ENCODE measurements at places on chromosomes 1 and 21. TPM values are rescaled to one million over a fixed set of nuclear protein-coding genes. Genes with fewer than 3 reads are reported as not detected.

Gene CFAP107
- not detected for total RNA-seq

Gene RPL22
- 109 TPM for total RNA-seq

Gene SPOCD1
- total RNA-seq = 0.08 TPM

Gene CR1
- total RNA-seq = 1.0 TPM

Gene SFN
- total RNA-seq = 0.40 TPM

Gene CFHR4
- total RNA-seq = 97.9 TPM

Gene C2CD4D
- total RNA-seq = not detected

Gene PYHIN1
- total RNA-seq = 0.18 TPM

Gene MYOG
- not detected for total RNA-seq

Gene LENEP
- total RNA-seq = not detected

DNA sequence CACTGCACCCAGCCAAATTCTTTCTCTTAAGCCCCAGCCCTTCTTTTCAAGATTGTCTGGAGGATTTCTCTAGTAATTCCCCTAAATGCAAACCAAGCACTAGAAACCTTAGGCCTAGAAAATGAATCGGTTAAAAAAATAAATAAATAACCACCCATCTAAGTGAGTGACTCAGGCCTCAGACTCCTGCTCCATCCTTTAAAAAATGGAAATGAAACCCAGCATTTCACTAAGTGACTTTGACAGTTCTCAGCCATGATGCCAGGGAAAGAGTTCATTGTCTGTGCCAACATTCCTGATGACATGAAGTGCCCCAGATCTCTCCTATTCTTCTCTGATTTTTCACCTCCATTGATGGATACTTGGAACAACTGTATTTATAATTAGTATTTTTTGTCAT lies 415.2 kb upstream of the DAB1 start:
- no peak for DNase-seq

- DNase-seq = no peak
Measured at GRCh38 chr1:42830631-42831030, 13.4 kb upstream of the SVBP start.

DNA sequence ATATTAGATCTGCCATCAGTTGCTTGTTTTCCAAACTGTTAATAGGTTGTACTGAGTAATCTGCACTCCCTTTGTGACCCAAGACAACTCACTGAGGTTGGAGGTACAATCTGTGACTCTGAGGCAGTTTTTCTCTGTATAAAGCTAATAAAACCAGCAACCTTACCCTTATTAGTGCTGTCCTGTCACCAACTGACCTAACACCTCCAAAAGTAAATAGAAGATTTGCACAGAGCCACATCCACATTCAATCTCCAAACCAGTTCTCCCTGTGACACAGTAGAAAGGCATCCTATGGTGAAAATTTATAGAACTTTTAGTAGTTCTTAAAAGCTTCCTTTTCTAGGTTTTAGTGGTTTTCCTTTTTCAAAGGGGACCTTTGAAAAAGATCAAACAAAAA lies 140.4 kb upstream of the ADGRL2 start:
- no peak for DNase-seq

GRCh38 chr21:37210130-37210529 lies 57.0 kb downstream of the VPS26C start:
- DNase-seq = no peak

DNA sequence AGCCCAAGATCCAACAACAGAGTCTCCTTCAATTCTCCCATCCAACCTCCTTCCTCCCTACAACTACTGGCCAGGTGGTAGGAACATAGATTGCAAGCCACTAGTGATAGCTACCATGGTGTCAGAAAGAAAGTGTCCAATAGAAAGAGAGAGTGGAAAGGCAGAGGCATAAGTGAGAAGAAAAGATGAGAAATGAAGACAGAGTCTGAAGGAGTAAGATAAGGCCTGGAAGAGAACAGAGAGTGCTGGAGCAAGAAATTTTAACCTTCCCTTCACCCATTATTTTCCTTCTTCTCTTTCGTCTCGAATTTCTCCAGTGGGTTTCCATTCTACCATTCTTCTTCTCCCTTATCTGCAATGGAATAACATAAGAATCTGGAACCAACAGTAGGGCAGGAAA lies 57.9 kb downstream of the CDC42BPA start:
- DNase-seq = no peak

DNA sequence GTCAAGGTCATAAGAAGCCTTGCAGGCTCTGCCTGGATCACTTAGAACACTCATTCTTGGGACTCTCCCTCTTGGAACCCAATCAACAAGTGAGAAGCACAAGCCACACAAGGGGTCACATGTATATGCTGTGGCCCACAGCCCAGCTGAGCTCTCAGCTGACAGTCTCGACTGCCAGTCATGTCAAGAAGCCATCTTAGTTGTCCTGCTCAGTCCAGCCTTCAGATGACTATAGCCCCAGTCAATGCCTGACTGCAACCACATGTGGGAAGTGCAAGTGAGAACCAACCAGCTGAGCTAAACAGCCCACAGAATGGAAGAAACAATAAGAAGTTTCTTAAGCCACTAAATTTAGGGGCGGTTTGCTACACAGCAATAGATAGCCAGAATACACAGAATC lies 356.0 kb downstream of the KCNH1 start:
- DNase-seq = no peak

GRCh38 chr1:24899581-24900485 lies 30.2 kb downstream of the RUNX3 start:
- peak; percentile 12 for DNase-seq

- DNase-seq = no peak
Measured at GRCh38 chr1:226494092-226494609, 54.4 kb upstream of the STUM start.

DNA sequence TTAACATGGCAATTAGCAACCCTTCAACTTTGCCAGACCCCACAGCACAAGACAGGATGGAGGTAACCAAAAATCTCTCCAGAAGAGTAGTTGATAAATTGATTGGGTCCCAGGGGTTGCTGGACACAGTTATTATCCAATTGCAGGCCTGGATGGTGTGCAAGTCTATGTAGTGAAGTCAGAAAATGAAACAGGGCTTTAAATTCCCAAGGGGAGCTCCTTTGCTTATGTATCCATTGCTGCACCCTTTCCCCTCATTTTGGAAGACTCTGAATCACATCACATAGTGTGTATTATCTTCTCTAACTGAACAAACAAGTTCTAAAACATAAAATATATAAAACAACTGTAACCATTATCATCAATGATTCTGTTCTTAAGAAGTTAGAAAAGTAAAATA lies 550.2 kb downstream of the LMO4 start:
- no peak for DNase-seq

DNA sequence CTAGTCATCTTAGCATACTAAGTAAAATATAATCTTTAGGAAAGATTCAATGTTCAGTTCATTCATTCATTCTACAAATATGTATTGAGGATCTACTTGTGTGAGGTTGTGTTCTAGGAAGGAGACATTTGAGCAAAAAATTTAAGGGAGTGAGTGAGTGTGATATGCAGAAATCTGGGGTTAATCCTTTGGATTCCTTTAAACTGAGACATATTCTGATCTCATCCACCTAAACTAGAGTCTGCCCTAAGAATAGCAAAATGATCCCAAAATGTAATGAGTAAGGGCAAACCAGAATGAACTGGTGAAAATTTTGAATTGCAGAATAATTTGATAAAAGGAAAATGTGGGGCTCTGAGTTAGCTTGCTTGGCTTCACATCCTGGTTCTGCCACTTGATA lies 8.6 kb downstream of the UBE2U start:
- no peak for DNase-seq

DNA sequence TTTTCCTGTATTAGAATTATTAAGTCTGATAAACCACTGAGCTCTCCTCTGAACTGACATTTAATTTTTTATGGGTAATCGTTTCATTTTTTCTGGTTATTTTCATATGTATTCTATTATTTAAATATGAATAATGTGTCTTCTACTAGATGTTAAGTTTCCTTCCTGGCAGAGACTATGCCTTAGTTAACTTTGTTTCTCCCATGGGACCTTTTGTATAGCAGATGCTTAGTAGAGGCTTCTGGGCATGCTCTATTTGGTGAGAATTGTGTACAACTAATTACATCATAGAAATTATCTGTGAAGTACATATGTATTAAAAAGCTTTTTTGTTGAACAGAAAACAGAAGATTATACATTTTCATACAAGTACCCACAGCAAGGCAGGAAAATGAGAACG lies 23.4 kb downstream of the CTBS start:
- DNase-seq = no peak

DNA sequence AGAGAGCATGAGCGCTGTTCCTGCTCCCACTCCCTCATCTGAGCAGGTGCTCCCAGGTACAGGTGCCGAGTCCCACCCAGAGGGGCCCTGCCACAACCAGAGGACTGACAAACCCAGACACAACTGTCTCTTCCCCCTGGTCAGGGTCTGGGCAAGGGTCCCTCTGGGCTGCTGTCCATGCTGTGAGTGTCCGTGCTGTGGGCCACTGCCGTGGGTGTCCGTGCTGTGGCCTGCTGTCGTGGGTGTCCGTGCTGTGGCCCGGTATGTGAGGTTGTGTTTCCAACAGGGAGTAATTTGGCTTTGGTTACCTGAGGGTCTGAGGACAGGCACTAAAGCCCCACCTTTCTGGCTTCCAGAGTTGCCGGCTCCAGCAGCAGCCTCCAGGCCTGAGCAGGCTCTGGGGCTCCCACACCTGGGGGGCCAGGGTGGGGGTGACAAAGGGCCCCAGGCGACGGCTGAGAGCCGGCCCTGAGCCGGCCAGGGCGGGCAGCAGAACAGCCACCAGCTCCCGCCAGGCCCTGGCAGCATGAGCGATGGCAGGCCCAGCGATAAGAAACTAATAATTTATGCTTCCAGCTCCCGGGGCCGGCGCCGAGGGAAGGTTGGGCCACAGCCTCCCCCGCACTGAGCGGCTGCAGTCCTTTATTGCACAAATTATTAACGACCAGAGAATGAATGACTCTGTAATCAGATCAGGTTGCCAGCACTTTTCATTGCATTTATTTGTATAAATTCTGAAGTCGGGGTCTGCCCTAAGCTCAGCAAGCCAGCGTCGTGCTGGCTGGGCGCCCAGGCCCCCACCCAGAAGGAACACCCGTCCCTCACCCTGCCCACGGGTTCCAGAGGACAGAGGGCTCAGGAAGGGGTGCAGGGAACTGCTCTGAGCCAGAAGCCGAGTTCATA lies 7.3 kb upstream of the SAMD11 start:
- DNase-seq = no peak

DNA sequence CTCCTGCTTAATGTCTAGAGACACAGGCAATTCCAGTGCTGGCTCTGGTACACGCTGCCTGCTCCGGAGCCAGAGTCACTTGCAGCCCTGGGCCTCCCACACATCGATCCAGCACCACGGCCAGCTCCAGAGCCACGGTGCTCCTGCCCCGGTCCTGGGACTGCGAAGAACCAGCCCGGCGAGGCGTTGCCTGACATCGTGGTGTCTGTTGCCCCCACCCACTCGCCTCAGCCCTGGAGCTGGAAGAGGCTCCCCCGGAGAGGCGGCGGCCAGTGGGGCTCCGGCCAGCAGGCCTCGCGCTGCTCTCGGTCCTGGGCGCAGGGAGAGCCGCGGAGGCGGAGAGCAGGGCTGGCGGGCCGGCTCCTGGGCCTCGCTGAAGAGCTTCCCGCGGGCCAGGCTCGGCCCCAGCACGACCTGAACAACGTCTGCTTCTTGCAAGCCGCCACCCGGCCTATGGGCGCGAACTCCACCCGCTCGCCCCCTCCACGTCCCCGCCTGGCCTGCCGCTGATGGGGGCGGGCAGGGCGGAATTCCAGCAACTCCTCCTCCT lies 364.8 kb downstream of the CEP170 start:
- no peak for DNase-seq

DNA sequence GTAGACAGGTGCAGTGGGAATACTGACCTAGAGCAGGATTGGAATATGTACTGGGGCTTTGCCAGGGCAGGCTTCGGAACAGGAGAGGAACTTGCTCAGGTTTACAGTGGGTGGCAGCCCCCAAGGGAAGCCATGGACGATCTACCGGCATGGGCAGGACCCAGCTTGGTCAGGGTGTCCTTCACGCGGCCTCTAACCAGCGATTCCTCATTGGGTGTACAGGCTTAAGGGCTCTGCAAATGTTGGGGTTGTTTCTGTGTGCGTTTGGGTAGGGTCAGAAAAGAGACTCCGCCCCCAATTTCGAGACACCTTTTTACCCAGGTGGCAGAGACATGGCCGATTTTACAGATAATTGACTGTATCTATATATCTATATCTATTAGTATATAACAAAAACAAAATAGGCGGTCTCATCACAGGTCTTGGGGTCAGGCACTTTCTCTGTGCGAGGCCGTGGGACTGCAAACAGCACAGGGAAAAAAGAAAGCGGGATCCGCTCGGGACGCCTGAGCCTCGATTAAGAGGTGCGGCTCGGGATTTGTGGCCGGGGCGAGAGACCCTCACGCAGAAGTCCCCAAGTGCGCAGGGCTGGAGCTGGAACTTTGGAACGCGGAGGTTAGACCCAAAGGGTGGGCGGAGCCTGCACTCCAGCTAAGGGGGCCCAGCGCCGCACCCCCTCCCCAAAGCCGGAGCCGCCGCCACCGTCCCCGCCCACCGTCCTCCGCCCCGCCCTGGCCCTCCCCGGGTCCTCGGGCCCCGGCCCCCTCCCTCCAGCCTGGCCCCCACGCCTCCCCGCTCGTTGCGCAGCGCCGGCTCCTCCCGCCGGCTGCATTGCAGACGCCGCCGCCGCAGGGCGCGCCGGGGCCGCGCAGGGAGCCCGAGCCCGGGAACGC lies 67.5 kb upstream of the VAMP3 start:
- DNase-seq = no peak

DNA sequence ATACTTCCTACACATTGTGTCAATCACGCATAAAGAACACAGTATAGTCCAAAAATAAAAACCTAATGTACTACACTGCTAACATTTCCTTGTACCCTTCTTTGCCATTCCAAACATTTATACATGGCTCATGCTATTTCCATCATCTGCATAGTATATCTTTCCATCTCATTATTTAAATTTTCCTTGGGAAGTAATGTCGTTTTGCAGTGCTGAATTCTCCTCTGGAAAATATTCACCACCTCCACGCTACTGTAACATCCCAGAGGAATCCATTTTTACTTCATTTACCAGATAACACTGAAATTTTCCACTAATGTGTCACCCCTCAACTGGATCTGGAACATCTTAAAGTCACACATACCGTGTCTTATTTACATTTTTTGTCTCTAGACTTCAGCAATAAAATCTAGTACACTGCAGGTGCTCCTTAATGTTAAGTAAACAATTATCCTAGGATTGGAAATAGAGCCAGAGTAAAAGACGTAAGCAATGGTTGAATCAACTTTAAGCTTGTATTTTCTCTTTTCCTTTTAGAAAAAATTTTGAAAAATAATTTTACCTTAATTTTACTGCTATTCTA lies 881.0 kb downstream of the AMY1C start:
- no peak for DNase-seq

DNA sequence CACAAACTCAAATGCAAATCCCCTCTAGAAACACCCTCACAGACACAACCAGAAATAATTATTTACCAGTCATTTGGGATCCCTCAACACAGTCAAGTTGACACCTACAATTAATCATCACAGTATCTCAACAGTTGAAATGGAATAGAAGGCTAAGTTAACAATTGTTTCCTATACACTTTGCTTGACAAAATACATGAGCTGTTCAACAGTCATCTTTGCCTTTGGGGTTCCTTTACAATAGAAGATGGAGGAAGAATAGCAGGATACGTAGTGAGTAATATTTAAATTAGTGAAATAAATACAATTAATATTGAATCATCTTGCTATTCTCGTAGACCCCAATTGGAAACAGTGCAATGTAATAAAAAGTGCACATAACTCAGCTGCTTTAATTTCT lies 487.3 kb upstream of the ADAMTS5 start:
- DNase-seq = no peak

GRCh38 chr1:99700020-99700419 lies 54.1 kb downstream of the PALMD start:
- DNase-seq = no peak

GRCh38 chr1:68211761-68212380 lies 20.5 kb downstream of the WLS start:
- DNase-seq = no peak

All from left lobe of liver (tissue), 2 donors.